ENCODE measurements at places on chromosomes 5 and 9.

GRCh38 chr5:119370486-119370885 is 14.7 kb downstream of the TNFAIP8 start:
- no peak for DNase-seq

DNA sequence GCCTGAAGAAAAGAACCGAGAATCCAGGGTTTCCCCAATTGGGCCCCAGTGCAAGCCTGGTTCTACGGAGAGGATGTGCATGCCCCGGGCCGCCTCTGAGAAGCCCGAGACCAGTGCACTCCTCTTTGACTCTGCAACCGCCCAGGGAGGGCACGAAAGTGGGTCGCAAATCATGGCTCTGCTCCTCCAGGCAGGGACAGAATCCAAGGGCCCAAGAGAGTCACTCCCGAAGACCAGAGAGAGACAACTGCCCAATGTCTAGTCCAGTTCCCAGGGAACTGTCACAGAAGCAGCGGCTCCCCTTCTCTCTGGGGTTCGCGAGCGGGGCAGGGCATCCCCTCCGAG is 107.8 kb downstream of the PSD2 start:
- no peak for DNase-seq

GRCh38 chr5:150298701-150299451 is 3.8 kb downstream of the ARSI start:
- no peak for DNase-seq

GRCh38 chr5:39395521-39395920 is 29.3 kb downstream of the DAB2 start:
- DNase-seq: no peak

- no peak for DNase-seq
These were observed 25.7 kb upstream of the KCNV2 start for GRCh38 chr9:2691626-2692025.

DNA sequence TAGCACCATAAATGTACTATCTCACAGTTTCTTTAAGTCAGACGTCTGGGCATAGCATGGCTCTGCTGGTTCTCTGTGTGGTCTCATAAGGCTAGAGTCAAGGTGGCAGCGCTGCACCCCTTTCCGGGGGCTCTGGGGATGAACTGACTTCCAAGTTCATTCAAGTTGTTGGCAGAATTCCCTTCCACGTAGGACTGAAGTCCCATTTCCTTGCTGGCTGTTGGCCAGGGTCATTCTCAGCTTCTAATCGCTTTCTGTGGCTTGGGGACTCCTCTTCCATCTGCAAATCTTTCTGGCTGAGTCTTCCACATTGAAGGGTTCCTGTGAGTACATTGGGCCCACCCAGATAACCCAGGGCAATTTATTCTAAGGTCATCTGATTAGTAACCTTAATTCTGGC is 211.0 kb downstream of the AGTPBP1 start:
- DNase-seq: no peak

GRCh38 chr9:74499111-74499601 is 2.0 kb downstream of the RORB start:
- DNase-seq: no peak

DNA sequence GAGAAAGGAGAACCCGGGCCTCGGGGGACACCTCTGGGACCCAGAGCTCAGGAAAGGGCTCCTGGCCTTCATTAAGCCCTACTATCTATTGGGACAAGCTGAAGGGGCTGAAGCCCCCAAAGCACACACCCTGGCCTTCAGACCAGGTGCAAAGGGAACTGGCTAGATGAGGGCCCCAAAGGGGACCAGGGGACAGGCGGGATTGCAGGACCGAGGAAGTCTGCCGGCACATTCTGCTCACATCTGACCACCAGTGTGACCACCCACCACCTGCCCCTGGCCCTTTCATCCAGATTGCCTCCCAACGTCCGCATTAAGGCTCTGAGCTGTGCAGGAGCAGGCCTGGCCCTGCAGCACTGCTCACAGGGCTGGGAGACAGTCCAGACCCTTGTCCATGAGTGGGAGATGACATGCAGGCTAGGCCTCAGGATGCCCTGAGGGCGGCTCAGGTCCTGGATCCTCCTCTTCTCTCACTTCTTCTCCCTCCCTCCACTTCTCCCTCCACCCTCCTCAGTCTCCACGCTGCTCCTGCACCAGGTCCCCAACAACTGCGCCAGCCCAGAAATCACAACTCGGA is 19.2 kb downstream of the PSD2 start:
- DNase-seq: no peak

DNA sequence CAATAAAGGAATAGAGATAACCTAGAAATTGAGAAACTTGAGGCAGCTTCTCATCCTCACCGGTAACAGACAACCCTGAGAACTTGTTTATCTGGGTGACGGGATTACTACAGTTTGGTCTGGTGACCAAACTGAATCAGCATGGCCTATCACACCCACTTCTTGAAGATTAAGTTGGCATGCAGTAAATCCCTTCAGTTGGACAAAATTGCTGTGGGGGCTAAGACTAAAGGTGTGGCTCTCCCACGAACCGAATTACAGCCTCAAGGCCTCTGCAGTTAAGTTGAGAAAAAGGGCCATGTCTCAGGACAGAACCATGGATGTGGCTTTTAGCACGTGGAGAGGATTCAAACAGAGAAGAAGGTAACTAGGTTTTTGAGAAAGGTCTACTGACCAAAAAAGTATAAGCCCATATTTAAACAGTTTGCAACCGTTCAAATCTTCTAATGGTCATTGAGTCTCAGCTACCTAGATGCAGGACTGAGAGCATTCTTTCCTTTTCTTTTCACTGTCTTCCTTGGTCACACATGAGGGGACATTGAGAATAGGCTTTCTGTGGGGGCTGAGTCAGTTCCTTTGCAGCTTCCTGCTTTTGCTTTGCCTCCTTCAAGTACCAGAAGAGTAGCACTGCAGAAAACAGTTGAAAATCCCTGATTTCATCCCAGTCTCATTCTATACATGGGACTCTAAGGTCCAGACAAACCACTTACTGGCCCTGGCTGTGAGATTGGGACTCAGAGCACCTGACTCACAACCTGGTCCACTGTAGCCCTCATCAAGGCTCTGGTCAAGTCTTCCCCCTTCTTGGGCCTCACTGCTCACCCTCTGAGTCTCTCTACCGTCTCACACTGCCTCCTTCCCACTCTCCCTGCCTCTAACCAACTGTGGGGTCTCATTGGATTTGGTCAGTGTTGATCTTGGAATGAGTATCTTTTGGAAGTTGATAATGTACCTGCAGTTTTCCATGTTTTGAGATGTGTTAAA is 30.9 kb downstream of the PDE6A start:
- DNase-seq: peak; percentile 16

DNA sequence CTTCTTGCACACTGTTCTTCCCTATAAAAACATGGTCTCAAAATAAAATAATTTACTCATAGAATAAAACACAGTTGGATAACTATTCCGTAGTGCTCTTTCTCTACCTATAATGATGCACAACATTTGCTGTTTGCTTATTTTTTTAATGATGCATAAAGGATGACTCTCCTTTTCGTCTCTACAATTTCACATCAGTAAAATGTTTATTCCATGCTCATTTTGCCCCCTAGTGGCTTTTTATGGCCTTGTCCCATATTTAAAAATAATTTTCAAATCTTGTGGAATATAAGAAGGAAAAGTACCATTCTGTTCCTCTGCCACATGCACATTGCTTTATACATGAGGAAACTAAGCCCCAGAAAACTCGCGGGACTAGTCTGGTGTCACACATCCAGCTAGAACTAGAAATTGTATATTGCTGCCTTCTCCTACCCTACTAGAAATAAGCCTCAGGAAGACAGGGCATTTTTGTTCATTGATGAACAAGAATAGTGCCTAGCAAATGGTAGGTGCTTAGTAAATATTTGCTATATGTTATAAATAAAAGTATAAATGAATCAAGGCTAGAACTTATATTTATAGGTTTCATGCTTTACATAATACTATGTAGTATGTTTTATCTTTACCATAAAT is 12.7 kb downstream of the KCTD16 start:
- DNase-seq: peak; percentile 51

GRCh38 chr9:104914466-104914865 is 13.5 kb downstream of the ABCA1 start:
- DNase-seq: peak; percentile 74

DNA sequence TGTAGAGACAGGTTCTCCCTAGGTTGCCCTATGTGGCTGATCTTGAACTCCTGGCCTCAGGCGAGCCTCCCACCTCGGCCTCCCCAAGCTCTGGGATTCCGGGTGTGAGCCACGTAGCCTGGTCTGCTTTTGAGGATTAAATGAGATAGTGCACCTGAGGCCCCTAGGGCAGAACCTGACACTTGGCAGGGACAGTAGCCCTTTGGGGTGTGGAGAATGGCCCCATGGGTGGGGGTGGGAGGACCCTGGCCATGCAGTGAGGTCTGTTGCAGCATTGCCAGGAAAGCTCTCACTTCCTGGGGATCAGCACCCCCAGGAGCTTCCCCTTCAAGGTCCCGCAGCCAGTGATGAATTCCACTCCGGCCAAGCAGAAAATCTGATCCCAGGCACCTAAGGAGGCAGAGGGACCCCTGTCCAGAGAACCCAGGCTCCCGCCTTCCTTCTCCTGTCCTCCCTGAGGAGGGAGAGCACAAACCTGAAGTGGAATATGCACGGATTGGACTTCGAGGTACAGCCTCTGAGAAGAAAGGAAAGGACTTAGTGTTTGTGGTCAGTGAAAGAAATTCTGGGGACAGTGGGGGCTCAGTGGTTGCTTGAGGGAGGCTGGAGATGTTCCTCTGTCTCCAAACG is 73.9 kb upstream of the UNC5A start:
- no peak for DNase-seq

- no peak for DNase-seq
These were observed 7.0 kb upstream of the CD74 start for GRCh38 chr5:150419630-150420270.

DNA sequence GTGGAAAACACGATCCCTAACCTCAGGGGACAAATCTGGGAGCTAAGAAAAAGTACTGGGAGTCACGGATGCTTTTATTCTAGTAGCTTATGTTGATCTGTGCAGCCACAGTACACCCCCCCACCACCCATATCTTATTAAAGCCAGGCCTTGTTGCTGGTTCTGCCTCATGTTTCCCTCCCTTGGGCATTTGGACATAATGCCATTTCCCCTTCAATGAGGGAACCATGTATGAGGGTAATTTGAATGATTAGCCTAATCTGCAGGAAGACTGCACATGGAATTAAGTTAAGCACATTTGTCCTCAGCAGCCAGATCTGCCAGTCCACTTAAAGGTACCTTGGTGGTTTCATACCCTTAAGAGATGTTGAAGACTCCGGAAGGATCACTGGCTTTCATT is 102.0 kb downstream of the ARHGAP26 start:
- no peak for DNase-seq

- DNase-seq: no peak
These were observed 2.9 kb upstream of the PTGS1 start for GRCh38 chr9:122367774-122368460.

GRCh38 chr5:32255540-32255900 is 57.2 kb downstream of the MTMR12 start:
- DNase-seq: no peak

DNA sequence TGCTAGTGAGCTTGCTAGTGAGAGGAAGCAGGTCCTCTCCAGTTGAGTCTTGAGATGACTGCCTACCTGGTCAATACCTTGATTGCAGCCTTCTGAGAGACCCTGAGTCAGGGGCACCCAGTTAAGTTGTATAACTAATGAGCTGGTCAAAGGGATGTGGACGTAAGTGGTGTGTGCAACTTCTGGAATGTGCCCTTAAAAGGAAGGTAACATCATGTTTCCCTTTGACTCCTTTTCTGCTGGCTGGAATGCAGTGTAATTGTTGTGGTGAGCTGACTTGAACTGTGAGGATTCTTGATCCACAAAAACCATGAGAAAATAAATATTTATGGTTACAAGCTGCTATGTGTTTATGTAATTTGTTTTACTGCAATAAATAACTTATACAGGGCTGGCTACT is 2.4 kb upstream of the SNX2 start:
- DNase-seq: no peak
